Activated CD4-positive, alpha-beta T cell treated with anti-CD3 and anti-CD28 coated beads for 24 hours (primary cell): ENCODE measurements at places on chromosomes 5 and 9.

- DNase-seq, result no peak
Measured at GRCh38 chr5:22887566-22887965, 34.4 kb upstream of the CDH12 start.

DNA sequence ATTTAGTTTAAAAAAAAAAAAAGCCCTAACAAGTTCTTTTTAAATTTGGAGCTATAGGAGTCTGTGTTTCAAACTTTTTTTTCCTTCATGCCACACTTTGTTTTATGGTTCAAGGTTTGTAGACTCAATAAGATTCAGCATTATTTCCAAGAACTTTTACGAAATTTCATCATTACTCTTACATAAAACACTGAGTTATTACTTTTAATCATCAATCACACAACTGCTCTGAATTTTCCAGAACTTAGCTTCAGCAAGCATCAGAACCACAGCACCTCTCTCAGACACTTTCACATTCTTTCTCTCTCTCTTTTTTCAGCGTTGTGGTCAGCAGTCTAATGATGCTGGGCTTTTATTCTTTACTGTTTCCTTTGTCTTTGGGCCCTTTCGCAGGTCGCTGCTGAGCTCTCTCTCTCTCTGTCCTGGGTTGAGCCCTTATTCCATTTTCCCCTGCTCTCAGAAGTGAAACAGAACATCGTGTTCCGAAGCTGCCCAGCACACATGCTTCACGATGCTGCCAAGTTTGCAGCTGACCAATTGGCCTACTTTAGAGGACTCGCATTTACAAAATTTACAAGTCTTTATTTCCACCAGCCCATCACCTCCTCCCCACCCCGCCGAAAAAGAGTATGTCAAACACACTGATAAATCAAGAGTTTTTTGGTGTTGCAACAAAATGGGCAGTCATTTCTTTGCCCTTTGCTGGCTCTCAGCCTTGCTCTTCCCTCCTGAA lies 44.6 kb upstream of the PIK3R1 start:
- DNase-seq, result no peak

DNA sequence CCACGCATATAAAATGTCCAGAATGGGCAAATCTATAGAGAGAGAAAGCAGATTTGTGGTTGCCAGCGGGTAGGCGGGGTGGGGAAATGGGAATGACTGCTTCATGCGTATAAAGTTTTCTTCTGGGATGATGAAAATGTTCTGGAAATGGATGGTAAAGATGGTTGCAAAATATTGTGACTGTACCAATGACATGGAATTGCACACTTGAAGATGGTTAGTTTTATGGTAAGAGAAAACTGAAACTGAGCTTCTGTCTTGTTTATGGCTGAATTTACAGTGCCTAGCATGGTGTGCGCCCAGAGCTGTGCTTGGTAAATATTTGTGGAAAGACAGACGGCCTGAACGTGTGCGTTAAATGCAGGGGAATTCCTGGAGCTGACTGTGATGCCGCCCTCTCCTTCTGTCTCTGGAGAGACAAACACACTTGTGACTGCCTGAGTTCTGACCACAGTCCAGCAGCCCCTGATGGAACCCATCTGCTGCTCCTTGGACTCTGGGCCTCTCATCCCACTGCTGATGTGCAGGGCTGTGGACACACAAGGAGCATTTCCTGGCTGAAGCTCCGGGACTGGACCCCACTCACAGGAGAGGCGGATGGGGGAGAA lies 8.6 kb upstream of the PTGES start:
- DNase-seq, result no peak

GRCh38 chr9:16152276-16153101 lies 599.6 kb downstream of the CCDC171 start:
- no peak for DNase-seq

GRCh38 chr5:171484460-171484899 lies 65.0 kb downstream of the FGF18 start:
- peak; percentile 45 for DNase-seq

- no peak for DNase-seq
Measured at GRCh38 chr5:171579976-171580411, 160.5 kb downstream of the FGF18 start.
